Activated CD4-positive, alpha-beta T cell treated with anti-CD3 and anti-CD28 coated beads for 1 hour (primary cell): ENCODE measurements at places on chromosomes 4 and X.

GRCh38 chr4:138446456-138446855, 204.3 kb upstream of the SLC7A11 start:
- no peak for DNase-seq

DNA sequence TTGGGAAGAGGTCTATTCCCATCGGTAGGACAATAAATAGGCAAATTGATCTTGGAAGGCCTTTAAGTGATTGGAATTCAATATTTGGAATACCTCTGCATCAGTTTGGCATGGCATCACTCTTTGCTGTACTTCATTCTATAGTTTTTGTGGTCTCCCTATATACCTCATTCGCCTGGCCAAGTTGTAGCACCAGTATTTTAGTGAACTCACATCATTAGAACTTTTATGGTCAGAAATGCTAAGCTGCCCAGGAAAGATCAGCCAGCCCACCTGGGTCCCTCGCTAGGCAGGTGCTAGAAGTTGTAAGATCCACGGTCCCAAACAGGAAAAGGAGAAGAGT, 40.3 kb downstream of the ZCCHC13 start:
- DNase-seq, result no peak

DNA sequence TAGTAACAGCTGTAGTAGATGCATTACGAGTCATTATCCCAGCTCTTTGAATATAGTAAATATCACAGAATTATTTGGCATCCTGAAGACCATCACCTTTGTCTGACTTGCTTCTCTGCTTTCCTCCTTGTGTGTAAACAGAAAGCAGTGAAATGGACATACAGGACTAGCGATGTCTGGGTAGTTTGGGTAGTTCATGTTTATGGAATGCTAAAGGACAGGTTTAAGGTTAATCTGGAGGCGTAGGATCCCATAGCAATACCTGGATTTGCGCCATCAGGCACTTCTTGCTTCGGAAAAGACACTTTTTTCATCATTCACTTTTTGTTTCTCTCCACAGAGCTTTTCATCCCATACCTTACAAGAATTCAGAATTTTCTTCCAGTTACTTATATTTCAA, 232.2 kb downstream of the GPAT3 start:
- no peak for DNase-seq

- no peak for DNase-seq
These were observed 2.3 kb upstream of the ZCCHC4 start for GRCh38 chr4:25310066-25310802.

DNA sequence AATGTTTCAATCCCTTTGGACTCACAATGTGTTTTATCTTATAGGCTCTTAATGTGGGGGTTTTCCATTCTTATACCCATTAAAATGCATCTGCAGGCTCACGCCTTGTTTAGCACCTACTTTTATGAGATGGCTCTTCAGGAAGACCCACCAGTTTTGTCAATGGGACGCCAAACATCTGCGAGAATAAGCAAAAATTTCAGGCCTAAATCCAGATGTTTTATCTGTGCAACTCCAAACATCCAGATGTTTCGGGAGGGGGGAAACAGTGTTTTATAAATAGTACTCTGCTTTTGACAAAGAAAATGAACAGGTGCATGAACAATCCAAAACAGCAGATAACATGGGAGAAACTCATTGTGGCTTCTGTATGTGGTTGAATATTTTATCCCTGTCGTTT, 342.8 kb downstream of the DHX15 start:
- DNase-seq, result no peak

- no peak for DNase-seq
These were observed 280.5 kb downstream of the GPM6A start for GRCh38 chr4:175531405-175532091.

- no peak for DNase-seq
These were observed at the start of gene PDGFRA for GRCh38 chr4:54228961-54229501. TSS of gene PDGFRA (plus strand) at chr4:54229293. CDS start at chr4:54258769, 29,476 bp downstream.

DNA sequence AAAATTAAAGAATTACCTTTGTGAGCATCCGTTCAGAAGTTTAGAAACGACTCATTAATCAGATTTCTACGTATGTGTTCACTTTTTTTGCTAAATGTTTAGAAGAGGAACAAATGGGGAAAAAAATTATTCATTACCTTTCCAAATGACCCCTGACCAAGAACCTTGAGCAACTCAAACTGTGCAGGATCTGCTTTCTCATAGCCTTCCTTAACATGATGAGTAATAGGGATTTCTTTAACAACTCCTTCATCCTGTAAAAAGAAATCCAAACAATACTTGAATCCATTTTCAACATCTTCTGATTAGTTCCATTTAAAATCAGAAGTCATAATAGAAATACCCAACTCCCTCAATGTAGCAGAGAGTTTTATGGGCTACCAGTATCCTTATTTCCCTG, 32.1 kb downstream of the RPS6KA6 start:
- DNase-seq, result no peak

DNA sequence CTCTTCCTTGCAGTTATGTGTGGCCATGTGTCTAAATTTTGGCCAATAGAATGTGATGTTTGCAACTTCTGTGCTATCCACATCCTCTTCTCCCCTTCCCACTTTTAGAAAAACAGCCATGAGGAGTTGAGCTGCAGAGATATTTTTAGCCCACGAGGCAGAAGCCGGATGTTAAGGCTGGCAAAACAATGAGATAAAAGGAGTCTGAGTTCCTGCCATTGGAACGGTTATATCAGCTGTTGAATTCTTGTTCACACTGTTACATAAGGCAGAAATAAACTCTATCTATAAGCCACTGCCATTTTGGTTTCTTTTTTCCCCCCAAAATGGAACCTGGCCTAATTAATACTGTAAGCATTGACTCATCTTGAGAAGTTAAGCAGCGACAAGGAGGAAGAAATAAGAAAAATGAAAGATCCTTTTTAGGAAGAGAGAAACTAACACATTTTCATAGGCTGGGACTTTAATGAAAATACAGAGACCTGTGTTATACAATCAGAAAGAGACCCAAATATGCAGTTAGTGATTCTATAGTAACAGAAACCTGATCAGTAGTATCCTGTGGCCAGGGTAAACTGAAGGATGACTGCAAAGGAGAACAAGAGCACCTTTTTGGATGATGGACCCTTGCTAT, 200.5 kb downstream of the INPP4B start:
- DNase-seq, result no peak

DNA sequence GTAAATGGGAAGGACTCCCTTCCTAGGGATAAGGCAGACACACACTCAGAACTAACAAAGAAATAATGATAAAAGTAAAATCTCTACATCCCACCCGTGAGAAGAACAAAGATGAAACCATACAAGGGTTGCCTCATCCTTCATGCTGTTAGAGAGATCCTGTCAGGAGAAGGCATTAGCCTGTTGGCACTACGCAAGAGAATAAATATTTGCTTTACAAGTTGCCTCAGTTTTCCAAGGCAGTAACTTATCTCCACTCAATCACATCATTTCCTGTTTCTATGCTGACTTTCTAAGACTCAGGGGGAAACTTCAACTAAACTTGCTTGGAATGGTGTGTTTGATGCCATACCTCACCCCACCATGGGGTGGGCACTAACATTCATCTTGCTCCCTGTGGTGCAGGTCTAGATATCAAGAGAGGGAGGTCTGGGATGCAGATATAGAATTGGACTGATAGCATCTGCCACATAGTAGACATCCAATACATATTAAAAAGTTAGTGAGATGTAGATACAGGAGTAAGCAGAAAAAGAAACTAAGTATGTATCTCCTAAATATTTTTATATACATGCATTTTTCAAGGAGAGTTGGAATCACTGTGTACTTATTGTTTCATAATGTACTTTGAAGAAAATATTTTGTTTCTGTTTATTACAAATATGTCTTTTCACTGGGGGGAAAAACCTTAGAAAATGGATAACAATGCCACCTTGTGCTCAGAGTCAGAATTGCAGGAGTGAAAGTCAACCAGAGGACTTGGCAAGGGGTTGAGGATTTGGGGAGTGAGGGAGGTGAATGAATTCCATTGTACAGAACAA, 57.2 kb upstream of the BEX4 start:
- DNase-seq, result no peak

DNA sequence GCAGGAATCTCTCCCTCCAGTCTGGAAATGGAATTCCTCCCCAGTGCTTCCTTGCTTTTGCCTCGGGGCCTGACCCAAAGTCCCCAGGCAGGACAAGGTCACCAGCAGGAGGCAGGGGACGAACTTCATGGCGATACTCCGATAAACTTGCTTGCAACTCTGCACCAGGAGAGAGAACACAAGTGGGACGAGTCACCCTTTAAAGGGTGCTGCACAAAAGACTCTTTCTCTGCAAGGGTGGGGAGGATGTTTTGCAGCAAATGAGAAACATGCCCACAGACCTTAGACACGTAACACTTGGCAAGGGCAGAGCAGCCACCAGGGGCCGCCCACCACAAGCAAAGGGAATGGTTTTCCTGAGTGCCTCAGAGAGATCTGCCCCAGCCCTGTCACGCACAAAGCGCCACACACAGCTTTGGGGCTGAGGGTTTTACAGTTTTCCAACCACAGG, at the start of gene FGFBP2:
Gene FGFBP2 (minus strand): TSS at position 175 of the 451 bp plus-strand sequence. CDS start 46 bp downstream, at position 129.
- DNase-seq, result peak; percentile 23

DNA sequence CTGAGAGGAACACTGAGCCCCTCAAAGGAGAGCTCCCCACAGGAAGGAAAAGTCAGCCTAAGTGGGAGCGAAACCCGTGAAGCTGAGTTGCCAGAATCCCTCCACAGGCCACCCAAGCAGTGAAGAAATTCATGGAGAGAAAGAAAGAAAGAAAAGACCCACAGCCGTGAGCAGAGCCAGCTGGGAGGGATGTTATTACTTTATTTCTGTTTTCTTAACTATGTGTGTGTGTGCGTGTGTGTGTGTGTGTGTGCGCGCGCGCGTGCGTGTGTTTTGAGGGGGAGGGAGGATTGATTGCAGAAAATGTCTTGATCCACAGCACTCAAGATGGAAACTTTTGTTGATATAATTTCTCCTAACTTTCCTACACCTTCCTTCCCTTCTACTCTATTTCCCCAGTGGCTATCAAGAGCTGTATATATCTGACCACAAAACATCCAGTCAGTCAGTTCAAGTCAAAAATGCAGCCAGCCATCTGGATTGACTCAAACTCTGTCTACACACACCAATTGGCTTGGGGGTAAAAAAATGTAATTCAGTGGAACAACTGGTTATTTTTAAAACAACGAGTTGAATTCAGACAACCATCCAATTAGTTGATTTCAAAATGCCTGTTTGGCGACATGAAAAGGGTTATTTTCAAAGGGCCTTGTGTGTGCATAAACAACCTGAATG, 13.8 kb upstream of the GPC3 start:
- no peak for DNase-seq

DNA sequence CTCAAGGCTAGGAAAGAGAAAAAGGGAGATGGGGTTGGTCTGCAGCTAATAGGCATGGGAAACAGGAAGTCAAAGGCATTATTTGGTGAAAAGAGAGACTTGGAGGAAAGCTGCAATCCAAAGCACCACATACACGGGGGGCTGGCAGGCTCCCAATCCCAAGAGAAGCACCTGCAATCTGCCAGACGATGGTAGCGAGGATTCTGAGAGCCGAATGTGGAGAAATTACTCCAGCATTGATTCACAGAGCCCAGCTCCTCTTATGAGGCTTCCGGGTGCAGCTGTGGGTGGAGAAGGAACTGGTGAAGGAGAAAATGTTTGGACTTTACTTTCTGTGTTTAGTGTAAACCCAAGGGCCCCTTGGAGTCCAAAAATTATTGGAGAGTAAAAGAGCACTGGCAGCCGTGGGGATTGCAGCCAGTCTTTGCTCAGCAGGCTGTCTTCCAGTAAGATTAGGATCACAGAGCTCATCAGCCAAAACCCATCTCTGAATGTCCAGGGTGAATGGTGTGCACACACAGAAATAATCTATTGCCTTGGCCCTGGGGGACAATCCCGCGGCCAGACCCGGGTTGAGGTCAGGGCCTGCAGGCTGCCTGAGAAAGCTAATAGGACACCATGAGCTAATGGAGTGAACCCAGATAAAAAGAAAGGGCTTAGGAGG, 197.6 kb downstream of the KIT start:
- no peak for DNase-seq

DNA sequence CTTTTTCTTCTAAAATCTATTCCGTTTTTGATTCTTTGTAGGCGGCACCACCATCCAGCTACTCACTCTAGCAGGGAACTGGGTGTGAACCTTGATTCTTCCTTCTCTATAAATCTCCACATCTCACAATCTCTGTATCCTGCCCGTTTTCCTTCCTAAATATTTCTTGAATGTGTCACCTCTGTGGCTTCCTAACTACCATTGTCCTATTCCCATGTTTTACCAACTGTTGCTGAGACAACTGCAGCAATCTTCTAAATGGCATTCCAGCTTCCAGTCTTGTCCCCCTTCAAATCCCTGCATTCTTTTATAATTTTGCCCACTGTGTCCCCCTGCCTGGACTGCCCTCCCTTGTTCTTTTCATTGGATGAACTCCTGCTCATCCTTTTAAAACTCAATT, 641.3 kb downstream of the RPA4 start:
- DNase-seq, result no peak

DNA sequence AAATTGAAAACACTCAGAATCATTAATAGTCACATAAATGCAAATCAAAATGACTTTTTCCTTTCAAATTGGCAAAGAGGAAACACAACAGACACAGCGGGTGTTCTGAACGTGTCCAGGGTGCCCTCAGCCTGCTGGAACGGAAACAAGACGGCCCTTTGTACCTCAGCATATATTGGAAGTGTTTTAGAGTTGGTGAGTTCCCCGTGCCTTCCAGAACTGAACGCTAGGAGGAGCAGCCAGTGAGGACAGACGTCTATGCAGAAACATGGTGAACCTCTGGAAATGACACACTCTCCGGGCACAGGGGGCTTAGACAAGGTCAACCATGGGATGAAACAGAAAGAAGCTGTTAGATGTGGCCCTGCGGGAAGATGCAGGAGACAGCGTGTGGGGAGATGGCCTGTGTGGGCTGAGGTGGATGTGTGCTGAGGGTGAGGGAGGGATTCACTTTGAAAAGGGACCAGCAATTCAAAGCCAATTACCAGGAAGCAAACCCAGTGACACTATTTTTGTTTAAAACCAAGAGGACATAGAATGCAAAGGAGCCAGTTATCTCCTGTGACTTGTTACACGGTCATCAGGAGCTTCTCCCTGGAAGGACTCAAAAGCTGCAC, 40.4 kb downstream of the RNF212 start:
- DNase-seq, result no peak

GRCh38 chrX:154436983-154437752, at the start of gene GDI1:
TSS of gene GDI1 (plus strand) at chrX:154437154. CDS start at chrX:154437255, 101 bp downstream.
- DNase-seq, result peak; percentile 32

DNA sequence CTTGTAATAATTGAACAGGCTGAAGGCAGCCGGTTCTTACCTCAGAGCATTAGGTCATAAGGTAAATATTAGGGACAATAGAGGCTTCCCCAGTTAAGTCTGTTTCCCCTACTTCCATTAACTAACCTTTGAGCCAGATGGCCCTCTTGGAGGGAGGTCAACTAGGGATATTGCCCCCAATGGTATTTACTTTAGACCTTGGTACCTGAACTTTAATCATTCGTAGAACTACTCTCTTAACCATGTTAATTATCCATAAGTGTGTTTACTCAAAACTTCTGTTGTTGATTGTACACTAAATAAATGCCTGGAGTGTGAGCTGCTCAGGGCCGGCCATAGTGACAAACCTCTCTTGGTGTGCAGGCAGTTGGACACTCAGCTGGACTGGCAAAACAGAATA, 1843.5 kb upstream of the AGA start:
- no peak for DNase-seq
